ENCODE measurements at places on chromosomes 16 and 17. TPM values are rescaled to one million over a fixed set of nuclear protein-coding genes. Genes with fewer than 3 reads are reported as not detected.

The CACNG3 gene
- not detected for total RNA-seq

The OR4D1 gene
- not detected for total RNA-seq

The BCAR1 gene
- 87.2 TPM for total RNA-seq

The SLX1B gene
- 10.0 TPM for total RNA-seq

The MYH8 gene
- total RNA-seq = not detected

The MT1G gene
- not detected for total RNA-seq

The CA7 gene
- not detected for total RNA-seq

The C17orf78 gene
- not detected for total RNA-seq

The SLC6A2 gene
- not detected for total RNA-seq

The PERCC1 gene
- total RNA-seq = not detected

The HES7 gene
- not detected for total RNA-seq

The TMED6 gene
- 0.64 TPM for total RNA-seq

The RCVRN gene
- not detected for total RNA-seq

The C1QTNF8 gene
- not detected for total RNA-seq

The NPIPA8 gene
- 0.32 TPM for total RNA-seq

The SDK2 gene
- under 0.01 TPM for total RNA-seq

The HOXB4 gene
- total RNA-seq = 1.7 TPM

The GPR139 gene
- total RNA-seq = not detected

The KRTAP1-1 gene
- not detected for total RNA-seq

The CSF3 gene
- 0.97 TPM for total RNA-seq

The CDR2L gene
- total RNA-seq = 31.9 TPM

The PABPN1L gene
- not detected for total RNA-seq

The PER1 gene
- total RNA-seq = 12.5 TPM

The RNF43 gene
- total RNA-seq = not detected

The C17orf100 gene
- 0.43 TPM for total RNA-seq

The KIF19 gene
- not detected for total RNA-seq

The CAPNS2 gene
- total RNA-seq = 2.6 TPM

The PNMT gene
- not detected for total RNA-seq

The KRT33B gene
- total RNA-seq = 0.32 TPM

The RMI2 gene
- 5.6 TPM for total RNA-seq
